ENCODE measurements at places on chromosomes 5 and 9. TPM values are rescaled to one million over a fixed set of nuclear protein-coding genes. Genes with fewer than 3 reads are reported as not detected.
A peak's percentile ranks its signal among the peaks of the same experiment; 100 is the strongest.

DNA sequence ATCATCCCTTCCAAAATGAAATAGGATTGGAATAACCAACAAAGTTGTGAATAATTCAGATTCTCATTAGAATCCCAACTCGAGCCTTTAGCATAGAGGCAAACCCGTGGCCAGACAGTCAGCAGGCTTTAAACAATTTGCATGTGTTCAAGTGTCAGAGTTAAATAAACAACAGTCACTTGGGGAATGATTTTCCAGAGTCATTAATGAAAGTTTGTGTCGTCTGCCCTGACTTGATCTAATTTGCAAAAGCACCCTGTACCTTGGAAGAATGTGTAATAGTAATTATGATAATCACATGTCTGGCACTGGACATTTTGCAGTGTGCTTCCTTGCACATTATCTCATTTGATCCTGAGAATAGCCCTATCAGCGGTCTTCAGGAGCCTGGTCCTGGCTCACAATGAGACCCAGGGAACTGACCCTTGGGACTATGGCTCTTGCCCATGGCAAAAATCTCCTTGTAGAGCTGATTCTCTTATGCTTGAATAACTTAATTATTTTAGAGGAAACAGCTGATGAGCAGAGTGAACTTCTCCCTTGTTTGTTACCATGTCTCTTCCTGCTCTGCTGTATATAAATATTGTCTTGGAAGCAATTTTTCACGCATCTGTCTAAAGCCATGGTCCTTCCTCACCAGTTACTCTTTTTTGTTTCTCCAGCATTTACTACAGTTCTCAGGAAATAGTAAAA lies 272.7 kb downstream of the NR3C1 start:
- no peak overlapping the region for H3K27ac ChIP-seq
- no peaks in the 10 kb centered on the region for H3K36me3 ChIP-seq
- H3K27me3 ChIP-seq: no peaks in the 10 kb centered on the region
- peaks cover 9% of the 10 kb centered on the region for H3K4me1 ChIP-seq

GRCh38 chr9:91967259-91967658 lies 17.2 kb upstream of the ROR2 start:
- no peak for DNase-seq
- no peaks in the 10 kb centered on the region for H3K4me1 ChIP-seq
- H3K36me3 ChIP-seq: no peaks in the 10 kb centered on the region

DNA sequence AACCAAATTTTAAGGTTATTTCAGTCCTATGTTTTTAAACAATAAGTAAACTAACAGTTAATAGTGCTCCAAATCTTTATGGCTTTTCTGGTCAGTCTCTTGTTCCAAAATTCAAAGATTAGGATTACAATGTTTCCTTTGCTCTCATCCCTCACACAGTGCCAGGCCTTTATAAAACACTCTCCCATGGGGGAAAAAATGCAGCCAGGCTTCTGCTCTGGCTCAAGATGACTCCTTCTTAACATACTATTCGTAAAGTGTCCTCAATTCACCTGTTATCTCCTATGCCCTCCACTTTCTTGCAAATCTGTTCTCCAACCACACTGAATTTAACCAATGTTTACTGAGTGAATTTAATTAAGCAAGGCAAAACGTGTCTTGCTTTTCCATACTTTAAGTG lies 1.4 kb downstream of the CEP120 start:
- peaks cover 2% of the 10 kb centered on the region for H3K4me1 ChIP-seq
- DNase-seq: peak; percentile 3
- H3K4me3 ChIP-seq: peak overlapping the region; percentile 90
- no peaks in the 10 kb centered on the region for H3K27me3 ChIP-seq
- no peak overlapping the region for H3K27ac ChIP-seq

DNA sequence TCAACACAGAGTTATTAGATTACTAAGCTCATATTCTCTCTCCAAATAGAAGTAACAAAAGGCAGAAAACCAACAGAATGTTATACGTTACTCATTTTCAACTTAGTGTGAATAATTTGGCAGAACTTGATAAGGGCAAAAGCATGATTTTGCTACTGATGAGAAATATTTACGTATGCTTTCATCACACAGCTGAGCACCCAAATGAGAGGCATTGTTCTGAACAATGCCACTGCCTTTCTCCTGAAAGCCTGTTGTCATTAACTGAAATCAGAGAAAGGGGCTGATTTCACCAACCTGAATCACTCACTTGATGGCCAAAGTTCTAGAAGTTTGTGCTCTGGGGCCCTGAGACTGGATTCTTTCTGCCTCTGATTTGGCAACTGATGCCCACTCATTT lies 367.5 kb upstream of the PTGER4 start:
- H3K4me1 ChIP-seq: no peaks in the 10 kb centered on the region
- no peaks in the 10 kb centered on the region for H3K36me3 ChIP-seq
- H3K27ac ChIP-seq: no peak overlapping the region
- no peak for DNase-seq
- no peaks in the 10 kb centered on the region for H3K27me3 ChIP-seq

DNA sequence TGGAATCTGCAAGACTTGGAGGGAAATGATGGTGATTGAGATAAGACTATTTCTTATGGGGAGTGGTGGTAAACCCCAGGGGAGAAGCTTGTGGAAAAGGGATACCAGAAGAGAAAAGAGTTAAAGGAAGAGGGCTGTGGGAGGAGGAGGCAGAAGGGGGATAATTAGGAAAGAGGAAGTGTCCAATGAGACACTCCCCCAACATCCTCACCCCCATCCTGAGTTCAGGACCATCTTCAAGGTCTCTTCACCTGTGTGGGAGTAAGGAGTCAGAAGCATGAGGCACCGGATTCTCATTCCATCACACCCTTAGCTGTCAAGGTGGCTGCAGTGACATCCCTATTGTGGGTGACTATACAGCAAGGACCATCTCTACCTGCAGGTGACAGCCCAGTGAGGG lies 106.6 kb upstream of the POC5 start:
- H3K27ac ChIP-seq: no peak overlapping the region
- no peaks in the 10 kb centered on the region for H3K27me3 ChIP-seq
- no peak overlapping the region for H3K4me3 ChIP-seq
- no peaks in the 10 kb centered on the region for H3K4me1 ChIP-seq
- DNase-seq: no peak
- H3K36me3 ChIP-seq: no peaks in the 10 kb centered on the region

- H3K27ac ChIP-seq: no peak overlapping the region
- no peak overlapping the region for H3K4me3 ChIP-seq
- H3K4me1 ChIP-seq: no peaks in the 10 kb centered on the region
- H3K36me3 ChIP-seq: no peaks in the 10 kb centered on the region
- H3K27me3 ChIP-seq: no peaks in the 10 kb centered on the region
These were observed 390.6 kb downstream of the DNAH5 start for GRCh38 chr5:13553896-13554295.

DNA sequence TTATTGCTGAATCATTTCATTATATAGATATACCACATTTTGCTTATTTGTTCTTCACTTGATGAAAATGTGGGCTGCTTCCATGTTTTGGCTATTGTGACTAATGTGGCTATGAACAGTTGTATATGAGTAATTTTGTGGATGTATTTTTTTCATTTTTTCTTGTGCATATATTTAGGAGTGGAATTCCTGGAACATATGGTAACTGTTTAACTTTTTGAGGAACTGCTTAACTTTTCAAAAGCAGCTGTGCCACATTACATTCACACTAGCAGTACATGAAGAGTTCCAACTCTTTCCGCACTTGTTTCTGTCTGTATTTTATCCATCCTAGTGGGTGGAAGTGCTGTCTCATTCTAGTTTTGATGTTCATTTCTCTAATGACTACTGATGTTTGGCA lies 67.8 kb downstream of the JAK2 start:
- no peaks in the 10 kb centered on the region for H3K4me1 ChIP-seq
- H3K4me3 ChIP-seq: no peak overlapping the region
- no peaks in the 10 kb centered on the region for H3K27me3 ChIP-seq
- DNase-seq: no peak

DNA sequence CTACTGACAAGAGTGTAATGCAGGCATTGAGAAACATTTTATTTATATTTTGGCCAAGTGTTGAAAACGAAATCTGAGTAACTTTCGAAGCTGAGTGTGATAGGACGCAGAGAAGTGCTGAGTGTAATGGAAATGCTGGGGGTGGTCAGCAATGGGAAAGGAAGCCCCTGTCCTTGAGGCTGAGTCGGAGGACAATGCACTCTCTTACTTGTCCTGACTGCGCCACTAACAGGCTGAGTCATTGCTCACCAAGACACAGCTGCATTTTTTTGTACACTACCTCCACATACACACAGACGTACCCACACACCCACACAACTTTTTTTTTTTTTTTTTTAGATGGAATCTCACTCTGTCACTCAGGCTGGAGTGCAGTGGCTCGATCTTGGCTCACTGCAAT lies 637.7 kb downstream of the SLCO4C1 start:
- no peaks in the 10 kb centered on the region for H3K27me3 ChIP-seq
- H3K36me3 ChIP-seq: no peaks in the 10 kb centered on the region
- H3K27ac ChIP-seq: no peak overlapping the region
- no peak overlapping the region for H3K4me3 ChIP-seq

DNA sequence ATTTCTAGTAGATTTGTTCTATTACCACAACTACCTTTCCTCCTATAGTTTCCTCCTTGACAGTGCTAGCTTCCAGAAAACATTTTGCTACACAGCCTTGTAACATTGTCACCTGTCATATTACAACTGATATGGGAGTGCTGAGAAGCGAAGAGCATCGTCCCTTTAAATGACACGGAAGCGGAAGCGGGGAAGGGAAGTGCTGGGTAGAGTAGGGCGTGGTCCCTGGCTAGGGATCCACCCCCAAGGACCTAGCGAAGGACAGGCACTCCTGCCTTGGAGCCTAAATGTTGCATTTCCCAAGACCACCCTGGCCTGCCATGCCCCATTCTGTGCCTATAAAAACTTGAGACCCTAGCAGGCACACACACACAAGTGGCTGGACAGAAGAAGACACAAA lies 57.4 kb upstream of the RANBP6 start:
- H3K27ac ChIP-seq: no peak overlapping the region
- no peaks in the 10 kb centered on the region for H3K4me1 ChIP-seq
- DNase-seq: no peak
- H3K36me3 ChIP-seq: no peaks in the 10 kb centered on the region

GRCh38 chr9:128685636-128686489 lies 3.2 kb upstream of the SET start:
- no peaks in the 10 kb centered on the region for H3K36me3 ChIP-seq
- no peaks in the 10 kb centered on the region for H3K27me3 ChIP-seq
- peaks cover 4% of the 10 kb centered on the region for H3K4me1 ChIP-seq
- H3K27ac ChIP-seq: peak overlapping the region; percentile 84
- H3K4me3 ChIP-seq: no peak overlapping the region

DNA sequence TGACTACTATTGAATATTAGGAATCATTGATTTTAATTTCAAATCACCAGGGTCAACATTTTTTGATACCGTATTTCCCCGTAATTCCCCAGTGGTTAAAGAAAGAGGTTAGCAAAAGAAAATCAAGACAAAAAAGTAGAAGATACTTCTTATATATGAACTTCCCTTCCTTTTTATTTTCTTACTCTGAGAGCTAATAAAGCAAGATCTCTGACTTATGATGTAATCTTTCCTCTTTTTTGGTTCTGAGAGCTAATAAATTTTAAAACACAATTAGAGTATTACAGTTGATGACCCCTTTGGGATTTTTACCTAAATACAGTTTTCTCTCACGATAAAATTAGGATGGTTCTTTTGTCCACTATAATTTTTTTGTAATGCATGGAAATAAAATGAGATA lies 9.2 kb upstream of the FYB1 start:
- no peaks in the 10 kb centered on the region for H3K4me1 ChIP-seq
- H3K27me3 ChIP-seq: no peaks in the 10 kb centered on the region
- no peak overlapping the region for H3K27ac ChIP-seq
- no peak overlapping the region for H3K4me3 ChIP-seq
- H3K36me3 ChIP-seq: no peaks in the 10 kb centered on the region
- DNase-seq: no peak

DNA sequence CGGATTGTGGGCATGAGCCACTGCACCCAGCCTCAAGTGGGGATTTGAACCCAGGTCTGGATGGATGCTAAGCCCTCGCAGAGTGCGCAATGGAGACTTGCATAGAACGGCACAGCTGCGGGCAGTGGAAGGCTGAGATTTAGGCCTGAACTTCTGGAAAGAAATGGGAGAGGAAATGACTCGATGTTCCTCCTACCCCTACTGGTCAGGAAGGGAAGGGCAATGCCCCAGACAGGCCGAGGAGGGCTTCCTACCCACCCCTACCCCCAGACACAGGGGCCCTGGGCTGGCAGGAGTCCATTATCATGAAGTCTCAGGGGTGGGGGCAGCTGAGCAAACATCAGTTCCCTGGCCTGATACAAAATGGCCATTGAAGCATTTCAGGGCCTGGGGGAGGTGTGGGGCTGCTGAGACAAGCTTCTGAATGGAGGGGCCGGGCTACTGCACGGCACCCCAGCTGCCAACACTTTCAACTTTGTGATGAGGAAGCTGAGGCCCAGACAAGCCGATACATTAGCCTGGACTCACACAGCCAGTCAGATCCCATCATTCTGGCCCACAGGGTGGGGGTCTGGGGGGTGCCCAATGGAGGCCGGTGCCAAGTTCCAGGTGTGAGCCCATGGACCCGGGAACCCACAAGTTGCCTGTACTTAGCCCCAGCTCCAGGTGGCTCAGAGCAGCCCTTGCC lies 13.5 kb upstream of the WDR38 start:
- no peak overlapping the region for H3K4me3 ChIP-seq
- H3K27ac ChIP-seq: no peak overlapping the region
- no peak for DNase-seq
- H3K36me3 ChIP-seq: no peaks in the 10 kb centered on the region
- peaks cover 9% of the 10 kb centered on the region for H3K4me1 ChIP-seq

DNA sequence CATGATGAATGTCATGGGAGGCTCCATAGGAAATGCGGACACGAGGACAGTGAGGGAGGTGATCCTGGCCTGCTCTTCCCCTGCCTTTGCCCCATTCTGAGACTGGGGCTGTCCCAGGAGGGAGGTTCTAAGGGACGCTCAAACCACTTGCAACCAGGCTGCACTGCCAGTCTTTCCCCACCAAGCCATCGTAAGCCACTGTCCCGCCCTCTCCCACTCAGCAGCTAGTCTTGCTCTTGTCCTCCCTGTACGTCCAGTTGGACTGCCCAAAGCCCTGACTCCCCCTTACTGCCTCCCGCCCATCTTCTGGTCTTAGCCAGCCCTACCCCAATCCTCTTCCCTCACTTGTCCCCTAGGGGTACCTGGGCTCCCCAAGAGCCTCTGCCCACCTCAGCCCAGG lies 115.7 kb downstream of the FSTL4 start:
- no peaks in the 10 kb centered on the region for H3K36me3 ChIP-seq
- no peaks in the 10 kb centered on the region for H3K27me3 ChIP-seq
- H3K4me3 ChIP-seq: no peak overlapping the region
- no peaks in the 10 kb centered on the region for H3K4me1 ChIP-seq

THOC3 gene
- 25.2 TPM for total RNA-seq

CCNH gene
- 52.6 TPM for total RNA-seq

TLR4 gene
- total RNA-seq: 33.4 TPM

PCDHA1 gene
- total RNA-seq: 0.13 TPM

OCLN gene
- 127 TPM for total RNA-seq

AK1 gene
- total RNA-seq: 77.9 TPM

SGCD gene
- total RNA-seq: 2.7 TPM

PRSS3 gene
- 0.79 TPM for total RNA-seq

LHX3 gene
- not detected for total RNA-seq

NEUROG1 gene
- total RNA-seq: not detected

All from kidney (tissue), 22 donors.